ENCODE measurements at places on chromosomes 16 and 17.

DNA sequence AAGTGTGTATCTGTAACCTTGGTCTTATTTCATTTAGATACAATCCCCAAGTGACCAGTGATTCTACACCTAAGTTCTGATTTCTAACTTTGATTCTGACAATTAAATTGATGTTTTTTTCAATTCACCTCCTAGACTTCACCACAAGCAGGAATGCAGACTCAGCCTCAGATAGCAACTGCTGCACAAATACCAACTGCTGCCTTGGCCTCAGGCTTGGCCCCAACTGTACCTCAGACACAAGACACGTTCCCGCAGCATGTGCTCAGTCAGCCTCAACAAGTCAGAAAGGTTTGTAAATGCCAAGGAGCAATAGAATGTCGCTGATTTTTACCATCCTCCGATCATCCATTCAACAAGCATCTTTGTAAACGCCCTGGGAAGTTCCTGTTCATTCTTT, 177.7 kb downstream of the MRTFB start:
- no peak for DNase-seq

- no peak for DNase-seq
These were observed 12.0 kb downstream of the EEF2K start for GRCh38 chr16:22217890-22218730.

DNA sequence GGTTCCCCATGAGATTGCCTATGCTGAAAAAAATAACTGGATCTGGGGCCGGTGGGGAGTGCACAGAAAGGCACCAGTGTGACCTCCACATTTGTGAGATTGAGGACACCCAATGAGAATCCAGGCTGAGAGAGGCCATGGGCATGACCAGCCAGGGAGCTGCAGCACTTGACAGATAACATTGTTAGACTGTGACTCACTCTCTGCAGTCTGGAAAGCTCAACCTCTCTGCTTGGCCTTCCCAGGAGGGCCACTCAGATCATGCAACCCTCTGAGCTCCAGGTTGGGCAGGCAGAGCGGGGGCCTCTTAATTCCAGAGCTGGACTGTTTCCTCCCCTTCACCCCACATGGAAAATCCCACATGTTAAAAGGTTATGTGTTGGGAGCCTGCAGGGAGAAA, 30.1 kb downstream of the FZD2 start:
- DNase-seq: peak; percentile 78

DNA sequence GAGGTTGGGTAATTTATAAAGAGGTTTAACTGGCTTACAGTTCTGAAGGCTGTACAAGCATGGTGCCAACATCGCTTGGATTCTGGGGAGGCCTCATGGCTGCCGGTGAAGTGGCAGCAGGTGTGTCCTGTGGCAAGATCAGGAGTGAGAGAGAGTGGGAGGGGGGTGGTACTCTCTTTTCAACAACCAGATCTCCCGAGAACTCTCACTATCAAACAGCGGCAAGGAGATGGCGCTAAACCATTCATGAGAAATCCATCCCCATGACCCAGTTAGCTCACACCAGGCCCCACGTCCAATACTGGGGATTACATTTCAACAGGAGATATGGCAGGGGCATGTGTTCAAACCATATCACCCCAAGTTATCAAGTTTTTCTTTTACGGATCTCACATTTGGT, 44.0 kb upstream of the CBX4 start:
- no peak for DNase-seq

DNA sequence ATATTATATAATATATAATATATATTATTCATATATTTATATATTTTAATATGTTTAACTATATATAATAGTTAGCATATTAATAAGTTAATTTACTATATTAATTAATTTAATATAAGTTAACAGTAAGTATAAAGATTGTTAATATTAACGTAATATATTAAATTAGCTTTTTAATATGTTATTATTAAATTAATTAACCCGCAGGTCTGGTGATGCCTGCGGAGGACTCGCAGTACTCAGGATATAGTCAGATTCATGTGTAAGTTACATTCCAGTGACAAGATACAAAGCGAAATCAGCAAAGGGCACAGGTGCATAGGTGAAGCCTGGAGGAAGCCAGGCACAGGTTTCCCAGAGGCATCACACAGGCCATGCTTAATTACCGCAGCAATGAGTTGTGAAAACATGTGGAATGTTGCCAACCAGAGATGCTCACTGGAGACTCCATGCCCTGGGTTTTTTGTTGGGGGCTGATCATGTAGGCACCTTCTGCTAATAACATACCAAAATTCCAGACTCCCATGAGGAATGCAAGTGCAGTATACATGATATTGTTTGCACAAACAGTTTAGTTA, 130.4 kb upstream of the MPHOSPH6 start:
- no peak for DNase-seq

- no peak for DNase-seq
These were observed 31.1 kb downstream of the HEATR6 start for GRCh38 chr17:60047590-60047989.

GRCh38 chr17:5035315-5035714, at the start of gene SLC52A1:
TSS of gene SLC52A1 (minus strand) at chr17:5035426. CDS start at chr17:5034606, 820 bp downstream.
- no peak for DNase-seq

DNA sequence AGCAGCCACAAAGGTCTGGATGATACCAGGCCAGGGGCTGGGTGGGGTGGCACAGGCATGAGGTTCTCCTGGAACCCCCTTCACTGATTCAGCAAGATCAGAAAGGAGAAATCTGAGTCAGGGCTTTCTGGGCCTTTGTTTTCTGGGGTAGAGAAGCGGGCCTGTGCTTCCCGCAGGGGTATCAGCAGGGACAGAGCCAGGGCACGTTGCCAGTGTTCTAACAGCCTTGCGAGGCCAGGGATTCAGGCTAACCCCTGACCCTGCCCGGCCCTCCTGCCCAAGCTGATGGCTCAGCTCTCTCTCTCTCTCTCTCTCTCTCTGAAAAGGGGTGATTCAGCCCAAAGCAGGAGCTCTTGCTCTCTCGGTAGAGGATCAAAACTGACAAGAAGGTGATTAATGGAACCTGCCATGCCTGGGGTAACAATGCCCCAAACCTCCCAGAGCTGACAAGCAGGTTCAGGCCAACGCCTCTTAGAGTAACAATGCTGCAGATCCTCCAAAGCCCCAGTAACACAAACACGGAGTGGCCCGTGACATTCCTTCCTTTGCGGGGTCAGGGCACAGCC, 2.0 kb upstream of the KRT13 start:
- no peak for DNase-seq

DNA sequence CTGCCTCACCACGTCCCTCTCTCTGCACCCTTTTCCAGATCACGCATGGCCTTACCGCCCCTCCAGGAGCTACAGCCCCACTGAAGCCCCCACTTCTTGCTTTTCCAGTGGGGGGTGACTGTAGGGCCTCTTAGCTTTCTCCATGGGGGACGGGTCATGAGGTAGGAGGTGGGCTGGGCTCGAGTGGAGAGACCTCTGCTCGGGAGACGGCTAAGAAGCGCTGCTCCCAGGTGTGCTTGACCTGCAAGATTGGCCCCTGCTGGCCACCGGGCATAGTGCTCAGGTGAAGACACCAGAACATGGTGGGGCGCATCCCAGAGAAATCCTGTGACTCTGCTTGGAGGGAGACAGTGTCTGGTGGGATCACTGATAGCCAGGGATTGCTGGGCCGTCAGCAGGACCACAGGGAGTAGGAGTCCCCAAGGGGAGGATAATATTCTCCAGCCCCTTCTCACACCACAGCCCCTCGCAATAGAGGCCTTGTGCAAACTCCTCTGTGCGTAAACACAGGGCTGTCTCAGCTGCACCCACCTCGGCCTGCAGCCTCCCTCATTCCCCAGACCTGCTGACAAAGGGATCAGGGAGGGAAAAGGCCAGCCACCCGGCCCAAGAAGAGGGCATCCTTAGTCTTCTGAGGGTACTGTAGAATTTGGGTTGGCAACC, 8.9 kb upstream of the GALK1 start:
- no peak for DNase-seq

DNA sequence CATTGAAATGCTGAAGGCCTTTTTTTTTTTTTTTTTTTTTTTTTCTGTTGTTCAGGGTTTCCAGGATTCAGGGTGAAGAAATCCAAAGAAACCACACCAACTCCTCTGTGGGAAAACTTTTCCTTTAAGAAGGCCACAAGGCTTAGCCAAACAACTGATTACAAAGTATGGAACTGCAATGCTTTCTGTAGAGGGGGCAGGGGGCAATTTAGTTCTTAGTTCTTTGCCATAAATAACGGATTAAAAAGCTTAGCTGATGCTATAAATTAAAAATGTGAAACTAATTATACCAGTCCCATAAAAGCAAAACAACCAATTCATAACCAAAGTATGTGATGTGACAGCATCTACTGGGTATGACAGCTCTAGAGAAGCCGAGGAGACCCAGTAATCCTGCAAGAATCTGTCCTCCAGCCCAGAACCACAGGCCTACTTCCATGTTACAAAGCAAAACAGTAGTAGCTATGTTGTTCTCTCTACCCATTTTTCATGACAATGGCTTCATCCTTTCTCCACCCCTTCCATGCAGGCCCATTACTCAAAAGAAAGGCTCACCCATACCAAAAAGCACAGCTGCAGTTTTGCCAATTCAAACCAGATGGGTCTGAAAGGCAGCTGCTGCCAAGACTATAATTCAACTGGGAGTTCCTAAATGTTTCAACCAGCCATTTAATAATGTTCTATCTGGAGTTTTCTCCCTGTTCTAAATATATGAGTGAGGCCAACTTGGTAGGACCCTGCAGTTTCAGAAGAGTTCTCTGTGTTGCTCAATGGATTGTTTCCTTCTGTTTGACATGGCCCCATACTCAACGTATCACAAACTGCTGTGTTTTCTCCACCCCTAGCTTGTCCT, 167.1 kb upstream of the ZFHX3 start:
- DNase-seq: peak; percentile 99

DNA sequence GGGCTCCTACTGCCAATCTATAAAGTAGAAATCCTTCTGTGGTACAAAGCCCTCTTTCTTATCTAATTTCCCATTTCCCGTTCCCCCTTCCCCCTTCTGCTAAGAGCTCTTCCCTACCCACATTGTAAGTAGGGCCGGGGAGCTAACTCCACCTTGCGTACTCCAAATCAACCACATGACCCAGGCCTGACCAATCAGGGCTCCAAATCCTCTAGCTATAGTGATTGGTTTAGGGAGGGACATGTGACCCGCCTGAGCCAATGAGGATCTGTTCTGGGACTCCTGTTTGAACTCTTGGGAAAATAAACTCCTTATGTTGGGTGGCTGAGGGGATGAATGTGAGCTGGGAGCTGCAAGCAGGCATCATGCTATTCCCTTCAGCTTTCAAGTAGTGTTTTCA, 40.9 kb upstream of the MEOX1 start:
- DNase-seq: no peak

- DNase-seq: no peak
These were observed 606 bp downstream of the THAP11 start for GRCh38 chr16:67842509-67843342.

Measured in fibroblast of skin of left quadriceps (primary cell).